Activated CD8-positive, alpha-beta memory T cell treated with anti-CD3 and anti-CD28 coated beads, Interleukin-2, amount 50 U/mL, for 4 hours (primary cell): ENCODE measurements at places on chromosomes 3 and 15.

- no peak for DNase-seq
These were observed 923.1 kb downstream of the TBL1XR1 start for GRCh38 chr3:176274161-176274560.

DNA sequence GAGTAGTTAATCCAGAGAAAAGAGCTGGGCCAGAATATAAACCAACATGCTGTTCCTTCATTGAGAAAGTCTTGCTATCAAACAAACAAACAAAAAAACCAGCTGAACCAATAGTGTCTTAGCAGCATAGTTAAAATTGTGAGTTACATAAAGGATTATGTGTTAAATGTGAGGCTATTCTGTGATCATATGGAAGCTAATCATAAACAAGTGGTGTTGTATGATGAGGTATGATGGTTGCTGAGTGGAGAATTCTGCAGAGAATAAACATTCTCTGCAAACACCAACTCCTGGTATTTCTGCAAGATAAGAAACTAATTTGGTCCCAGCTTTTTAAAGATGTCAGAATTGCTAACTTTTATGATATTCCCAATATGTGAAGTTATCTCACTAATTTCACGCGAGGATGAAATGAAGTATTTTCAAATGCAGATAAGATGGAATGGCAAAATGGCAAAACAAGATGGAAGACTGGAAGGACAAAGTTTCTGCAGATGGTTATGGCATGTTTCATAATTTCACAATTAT, 22.9 kb upstream of the SPESP1 start:
- no peak for DNase-seq

GRCh38 chr3:62918131-62918530, 42.9 kb upstream of the CADPS start:
- DNase-seq: no peak

- no peak for DNase-seq
These were observed 258.8 kb downstream of the PLOD2 start for GRCh38 chr3:145902166-145902565.

DNA sequence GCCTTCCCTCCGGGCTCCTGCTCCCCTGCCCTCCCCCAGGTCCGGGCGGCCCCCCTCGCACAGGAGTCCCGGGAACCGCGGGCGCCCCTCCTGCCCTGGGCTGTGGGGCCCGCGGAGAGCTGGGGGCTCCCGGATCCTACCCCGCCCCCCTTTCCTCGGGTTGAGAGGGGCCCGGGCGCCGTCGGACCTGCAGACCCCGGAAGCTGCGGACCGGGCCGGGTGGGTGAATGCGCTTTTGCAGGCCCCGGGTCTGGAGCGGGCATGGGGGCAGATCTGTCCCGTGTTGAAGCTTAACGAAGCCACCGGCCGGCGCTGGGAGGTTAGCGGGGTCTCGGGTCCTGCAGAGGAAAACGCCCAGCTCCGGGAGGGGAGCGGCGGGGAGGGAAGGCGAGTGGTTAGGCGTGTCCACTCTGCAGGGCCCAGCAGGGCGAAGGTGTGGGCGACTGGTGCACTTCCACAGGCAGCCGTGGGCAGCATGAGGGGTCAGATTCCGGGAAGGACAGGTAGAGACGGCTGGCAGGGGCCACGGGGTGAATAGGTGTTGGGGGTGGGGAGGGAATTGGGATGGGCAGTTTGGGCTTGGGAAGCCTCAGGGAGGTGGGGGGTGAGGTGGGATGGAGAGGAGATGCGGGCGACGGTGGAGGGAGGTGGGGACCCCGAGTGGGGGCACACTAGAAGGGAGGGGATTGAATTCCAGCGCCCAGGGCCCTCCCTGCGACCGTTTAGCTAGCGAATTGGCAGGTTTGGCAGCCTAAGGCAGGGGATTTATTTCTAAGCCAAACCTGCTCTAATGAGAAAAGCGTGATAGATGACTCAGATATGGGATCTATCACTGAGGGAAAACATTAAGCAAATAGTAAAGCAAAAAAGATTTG, 635 bp downstream of the CD276 start:
- DNase-seq: no peak

DNA sequence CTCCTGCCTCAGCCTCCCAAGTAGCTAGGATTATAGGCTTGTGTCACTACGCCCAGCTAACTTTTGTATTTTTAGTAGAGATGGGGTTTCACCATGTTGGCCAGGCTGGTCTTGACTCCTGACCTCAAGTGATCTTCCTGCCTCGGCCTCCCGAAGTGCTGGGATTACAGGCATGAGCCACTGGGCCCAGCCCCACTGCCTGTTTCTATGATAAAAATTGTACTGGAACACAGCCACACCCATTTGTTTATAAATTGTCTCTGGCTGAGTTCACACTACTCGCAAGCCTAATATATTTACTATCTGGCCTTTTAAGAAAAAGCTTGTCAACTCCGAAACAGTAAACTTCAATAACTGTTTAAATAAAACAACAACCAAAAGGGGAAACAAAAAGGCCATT, 309.4 kb upstream of the WNT5A start:
- no peak for DNase-seq

DNA sequence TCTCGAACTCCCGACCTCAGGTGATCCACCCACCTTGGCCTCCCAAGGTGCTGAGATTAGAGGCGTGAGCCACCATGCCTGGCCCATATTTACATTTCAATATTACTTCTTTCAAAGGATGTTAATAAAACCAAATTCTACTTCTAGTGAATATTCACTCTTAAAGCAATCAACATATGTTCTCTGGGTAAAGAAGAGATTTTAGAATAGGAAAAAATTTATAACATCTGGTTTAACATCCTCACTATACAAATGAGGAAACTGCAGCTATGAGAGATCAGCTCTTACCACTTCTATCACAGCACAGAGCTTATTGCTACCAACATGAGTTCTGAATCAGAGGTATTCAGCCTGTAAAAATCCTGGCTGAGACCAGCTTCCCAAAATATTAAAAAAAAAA, 48.7 kb downstream of the IL17RD start:
- DNase-seq: no peak

DNA sequence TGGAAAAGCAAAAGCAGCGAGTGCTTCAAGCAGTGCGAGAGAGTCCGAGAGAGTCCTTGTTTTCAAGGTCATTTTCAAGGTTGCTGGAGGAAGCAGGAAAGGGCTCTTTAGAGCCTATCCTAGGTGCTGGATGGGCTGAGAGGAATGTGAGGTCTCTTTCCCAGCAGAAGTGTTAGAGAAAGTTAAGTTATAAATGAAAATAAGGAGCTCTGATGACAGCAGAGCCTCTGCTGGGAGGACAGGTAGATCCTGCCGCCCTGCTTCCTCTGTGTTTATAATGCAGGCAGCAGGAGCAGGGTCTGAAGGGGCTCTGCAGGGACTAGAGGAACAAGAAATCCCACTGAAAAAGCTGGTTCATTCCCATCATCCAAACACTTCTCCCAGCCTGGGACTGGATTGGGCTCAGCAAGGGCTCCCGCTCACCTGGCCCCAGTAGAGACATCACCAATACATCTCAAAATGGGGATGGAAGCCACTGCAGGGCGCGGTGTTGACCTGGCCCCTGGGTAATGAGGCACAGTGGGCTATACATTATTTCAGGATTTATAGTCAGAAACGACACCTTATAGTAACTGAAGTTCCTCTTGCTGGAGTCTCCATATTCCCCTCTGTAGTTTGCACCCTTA, 41.5 kb upstream of the RAB6B start:
- DNase-seq: no peak

- DNase-seq: no peak
These were observed 16.1 kb downstream of the LRRC2 start for GRCh38 chr3:46549989-46550388.

DNA sequence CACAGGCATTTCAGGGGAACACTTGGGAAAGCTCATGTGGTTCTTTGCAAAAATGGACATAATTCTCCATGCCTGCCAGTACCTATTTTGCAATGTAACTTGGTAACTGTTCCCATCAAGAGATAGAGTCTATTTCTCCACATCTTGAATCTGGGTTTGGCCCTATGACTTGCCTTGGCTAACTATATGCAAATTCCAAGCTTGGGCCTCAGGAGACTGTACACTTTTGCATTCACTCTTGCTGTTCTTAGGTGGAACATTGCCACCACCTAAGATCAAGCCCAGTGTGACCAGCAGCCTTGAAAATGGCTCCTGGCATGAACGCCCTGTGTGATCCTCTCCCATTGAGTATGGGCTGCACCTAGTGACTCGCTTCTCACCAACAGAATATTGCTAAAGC, 19.8 kb upstream of the SMAD6 start:
- DNase-seq: no peak

GRCh38 chr3:148074946-148075345, 622.8 kb upstream of the AGTR1 start:
- DNase-seq: no peak

DNA sequence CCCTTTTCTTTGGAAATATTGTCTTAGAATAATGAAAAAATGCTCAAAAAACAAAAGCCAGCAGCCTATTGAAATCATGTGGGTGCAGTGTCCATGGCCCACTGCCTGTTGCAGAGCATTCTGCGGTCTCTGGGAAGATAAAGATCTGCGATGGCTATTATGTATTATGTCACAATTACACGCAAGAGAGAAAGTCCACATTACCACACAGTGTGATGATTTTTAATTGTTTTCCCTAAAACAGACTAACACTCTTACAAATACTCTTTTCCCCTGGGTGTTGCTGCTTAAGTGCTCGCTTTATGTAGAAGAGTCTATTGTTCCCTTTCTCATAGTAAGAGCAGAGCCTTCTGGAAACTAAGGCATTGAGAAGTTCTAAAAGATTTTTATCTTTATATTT, 32.2 kb downstream of the SSR3 start:
- no peak for DNase-seq

DNA sequence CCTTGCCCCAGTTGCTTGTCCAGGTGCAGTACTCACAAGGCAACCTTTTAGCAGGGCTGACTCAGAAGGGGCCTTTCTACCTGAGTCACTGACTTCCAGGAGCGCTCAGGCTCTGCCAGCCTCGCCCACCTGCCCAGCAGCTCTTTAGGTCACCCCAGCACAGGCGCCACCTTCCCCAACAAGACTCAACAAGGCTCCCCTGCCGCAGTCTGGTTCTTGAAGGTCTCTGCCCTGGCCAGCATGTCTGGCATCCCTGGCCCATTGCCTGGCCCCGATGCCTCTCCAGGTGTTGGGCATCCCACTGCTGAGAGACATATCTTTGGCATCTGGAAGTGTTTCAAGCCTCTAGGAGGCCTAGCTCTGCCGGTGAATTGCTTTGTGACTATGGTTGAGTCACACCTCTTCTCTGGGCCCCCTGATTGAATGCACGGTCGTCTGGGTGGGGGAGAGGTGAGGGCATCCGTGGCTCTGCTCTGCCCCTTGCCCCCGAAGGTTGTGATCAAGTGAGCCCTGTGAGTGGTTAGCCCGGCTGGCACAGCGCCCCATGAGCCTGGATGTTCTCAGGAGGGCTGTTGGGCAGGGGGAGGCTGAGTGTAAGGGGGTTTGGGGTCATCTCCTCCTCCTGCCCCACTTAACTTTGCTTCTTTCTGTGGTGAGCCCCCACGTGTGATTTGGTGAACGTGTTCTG, 21.6 kb downstream of the SNX33 start:
- no peak for DNase-seq
